Cardiac fibroblast (primary cell): ENCODE measurements at places on chromosomes 7 and 10.

GRCh38 chr7:93231799-93232672 is at the start of gene VPS50:
Gene VPS50, plus strand, starts transcription at chr7:93232366. Its CDS starts 102 bp downstream, at chr7:93232468.
- peak; percentile 97 for DNase-seq

DNA sequence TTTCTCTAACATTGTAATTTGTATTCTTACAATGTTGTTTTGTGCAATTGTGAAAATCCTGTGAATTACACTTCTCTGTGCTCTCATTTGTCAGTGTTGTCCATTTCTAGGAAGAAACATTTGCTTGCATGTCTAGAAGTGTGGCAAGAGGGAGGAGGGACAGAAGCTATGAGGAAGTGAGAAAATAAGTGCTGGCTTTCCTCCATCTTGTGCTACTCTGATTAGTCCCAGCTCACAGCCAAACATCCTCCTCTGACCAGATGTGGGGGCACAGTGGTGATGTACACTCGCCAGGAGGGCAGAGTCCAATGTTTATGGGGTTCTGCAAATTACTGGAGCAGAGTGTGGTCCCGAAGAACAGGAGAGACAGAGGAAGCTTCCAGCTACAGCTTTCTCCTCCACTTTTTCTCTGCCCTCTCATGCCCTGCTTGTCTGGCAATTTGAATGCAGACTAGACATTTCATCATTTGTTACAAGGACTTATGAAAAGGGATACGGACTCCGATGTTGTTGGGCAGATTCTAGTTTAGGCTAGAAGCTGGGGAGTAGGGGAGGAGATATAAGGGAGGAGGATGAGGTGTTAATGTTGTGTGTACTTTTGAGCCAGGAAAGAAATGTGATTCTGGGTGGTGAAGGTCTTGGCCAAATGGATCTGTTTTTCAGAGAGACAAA is 131.0 kb upstream of the C1GALT1 start:
- peak; percentile 3 for DNase-seq

DNA sequence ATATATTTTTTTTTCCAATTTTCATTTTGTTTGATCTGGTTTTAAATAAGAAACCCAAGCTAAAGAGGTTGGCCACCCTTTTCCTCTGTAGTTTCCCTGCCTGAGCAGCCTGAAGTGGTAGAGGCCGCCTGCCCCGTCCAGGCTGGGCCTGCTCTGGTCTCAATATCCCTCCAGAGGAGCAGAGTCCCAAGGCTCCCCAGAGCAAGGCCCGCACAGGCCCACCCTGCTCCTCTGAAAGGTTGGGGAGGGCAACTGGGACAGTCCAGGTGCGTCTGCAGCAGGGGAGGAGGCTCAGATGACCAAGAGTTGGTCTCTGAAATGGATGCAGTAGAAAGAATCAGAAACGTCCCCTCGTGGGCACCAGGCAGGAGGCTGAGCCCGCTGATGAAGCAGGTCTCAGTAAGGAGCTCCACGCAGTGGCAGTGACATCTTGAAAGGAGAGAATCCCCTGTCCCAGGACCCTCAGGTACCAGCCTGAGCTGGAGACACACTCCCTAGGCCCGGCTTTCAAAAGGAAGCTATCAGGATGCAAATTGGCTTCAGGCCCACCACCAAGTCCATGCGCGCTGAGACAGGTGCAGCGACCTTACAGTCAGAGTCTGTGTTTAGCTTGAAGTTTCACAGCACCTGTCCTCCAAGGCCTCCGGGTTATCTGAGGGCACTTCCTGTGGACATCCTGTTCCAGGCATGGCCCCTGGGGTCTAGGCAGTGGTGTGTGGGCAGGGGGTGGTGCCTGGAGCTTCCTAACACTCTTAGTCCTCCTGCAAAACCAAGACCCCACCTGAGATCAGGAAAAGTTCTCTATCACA is 37.7 kb downstream of the EN2 start:
- DNase-seq, result no peak

- DNase-seq, result no peak
Measured at GRCh38 chr10:5566614-5567013, 41.9 kb downstream of the CALML3 start.

DNA sequence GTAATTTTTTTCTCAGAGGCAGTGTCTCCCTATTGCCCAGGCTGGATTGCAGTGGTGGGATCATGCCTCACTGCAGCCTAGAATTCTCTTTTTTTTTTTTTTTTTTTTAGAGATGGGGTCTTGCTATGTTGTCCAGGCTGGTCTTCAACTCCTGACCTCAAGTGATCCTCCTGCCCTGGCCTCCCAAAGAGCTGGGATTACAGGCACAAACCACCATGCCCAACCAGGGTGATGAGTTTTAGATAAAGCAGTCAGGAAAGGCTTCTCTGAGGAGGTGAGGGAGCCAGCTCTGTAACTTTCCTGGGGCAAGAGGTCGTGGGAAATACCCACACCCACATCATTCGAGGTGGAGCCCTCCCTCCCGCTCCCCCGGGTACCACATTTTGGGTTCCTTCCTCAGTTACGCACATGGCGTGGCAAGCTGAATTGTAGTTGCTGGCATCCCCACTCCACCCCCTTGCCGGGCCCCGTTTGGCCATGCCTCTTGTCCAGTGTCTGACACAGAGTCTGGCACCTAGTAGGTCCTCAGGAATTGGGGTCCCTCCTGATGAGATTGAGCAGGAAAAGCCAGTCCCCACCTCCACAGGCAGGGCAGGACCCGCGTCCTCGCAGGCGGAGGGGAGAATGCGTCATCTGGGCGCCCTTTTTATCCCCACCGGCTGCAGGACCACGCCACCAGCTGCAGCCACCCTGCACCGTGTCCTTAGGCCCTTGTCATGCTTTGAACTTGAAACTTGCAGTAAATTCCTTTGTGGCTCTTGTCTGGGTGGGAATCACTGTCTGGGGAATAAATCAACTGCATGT is 43.4 kb downstream of the CLIP2 start:
- no peak for DNase-seq

DNA sequence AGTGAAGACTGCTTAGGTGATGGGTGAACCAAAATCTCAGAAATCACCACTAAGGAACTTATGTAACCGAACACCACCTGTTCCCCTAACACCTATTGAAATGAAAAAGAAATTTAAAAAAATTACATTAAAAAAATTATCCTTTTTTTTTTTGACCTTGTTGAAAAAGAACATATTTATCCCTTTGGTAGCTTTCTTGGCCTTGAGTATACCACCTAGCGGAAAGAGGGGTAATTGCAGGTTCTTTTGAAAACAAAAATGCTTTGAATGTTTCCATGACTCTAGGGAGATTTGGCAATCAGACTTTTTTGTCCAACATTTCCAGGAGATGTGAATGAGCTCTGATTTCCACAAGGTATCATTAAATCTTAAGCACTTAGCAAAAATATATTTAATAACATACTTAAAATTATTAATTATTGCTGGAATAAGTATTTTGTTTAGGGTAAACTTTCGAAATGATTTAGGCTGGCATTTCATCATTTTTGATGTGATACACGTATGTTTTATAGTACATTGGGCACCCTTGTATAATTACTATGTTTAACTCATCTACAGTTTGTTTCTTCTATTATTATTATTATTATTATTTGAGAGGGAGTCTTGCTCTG is 47.0 kb upstream of the ELMO1 start:
- DNase-seq, result peak; percentile 64

DNA sequence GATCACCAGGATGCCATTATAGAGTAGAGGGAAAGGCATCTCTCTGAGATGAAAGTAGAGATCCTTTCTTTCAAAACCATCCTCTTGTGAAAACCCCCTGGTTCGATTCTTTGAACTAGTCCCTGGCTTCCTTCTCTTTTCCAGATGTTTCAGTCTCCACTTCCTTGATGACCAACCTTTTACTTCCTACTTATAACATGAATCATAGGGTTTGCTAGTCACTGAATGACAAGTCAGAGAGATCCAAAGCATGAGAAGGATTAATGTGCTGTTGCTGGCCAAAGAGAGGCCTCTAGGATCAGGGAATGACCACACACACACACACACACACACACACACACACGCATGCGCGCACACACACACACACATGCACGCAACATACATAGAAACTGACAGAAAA is 161.1 kb upstream of the FRMD4A start:
- no peak for DNase-seq

DNA sequence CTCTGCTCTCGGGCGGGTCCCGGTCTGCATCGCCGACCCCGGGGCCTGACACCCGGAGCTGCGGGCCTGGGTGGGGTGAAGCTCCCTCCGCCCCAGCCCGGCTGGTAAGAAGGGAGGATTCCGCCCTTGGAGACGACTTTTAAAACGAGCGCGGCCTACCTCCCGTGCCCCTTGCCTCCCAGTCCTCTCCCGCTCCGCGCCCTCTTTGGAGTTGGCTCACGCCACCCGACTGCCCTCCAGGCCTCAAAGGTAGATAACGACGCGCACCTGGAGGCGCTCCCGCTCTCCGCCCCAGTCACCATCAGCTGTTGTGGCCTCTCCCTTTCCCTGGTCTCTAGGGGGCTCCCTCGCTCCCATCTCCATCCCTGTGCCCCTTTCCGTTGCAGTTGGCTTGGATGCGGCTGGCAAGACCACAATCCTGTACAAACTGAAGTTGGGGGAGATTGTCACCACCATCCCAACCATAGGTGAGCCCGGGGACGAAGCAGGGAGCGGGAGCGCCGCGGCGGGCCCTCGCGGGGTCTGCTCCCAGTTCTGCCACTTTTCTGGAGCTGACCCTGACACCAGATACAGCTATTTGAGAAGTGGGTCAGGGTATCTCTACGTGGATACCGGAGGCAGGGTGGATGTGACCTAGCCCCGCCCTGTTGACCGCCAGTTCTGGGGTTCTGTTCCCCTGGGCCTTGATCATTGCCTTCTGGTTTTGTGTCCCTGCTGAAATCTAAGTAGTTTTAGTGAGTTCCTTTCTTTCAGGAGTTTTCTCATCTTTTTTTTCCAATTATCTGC is 679 bp downstream of the ARF5 start:
- DNase-seq, result peak; percentile 55

DNA sequence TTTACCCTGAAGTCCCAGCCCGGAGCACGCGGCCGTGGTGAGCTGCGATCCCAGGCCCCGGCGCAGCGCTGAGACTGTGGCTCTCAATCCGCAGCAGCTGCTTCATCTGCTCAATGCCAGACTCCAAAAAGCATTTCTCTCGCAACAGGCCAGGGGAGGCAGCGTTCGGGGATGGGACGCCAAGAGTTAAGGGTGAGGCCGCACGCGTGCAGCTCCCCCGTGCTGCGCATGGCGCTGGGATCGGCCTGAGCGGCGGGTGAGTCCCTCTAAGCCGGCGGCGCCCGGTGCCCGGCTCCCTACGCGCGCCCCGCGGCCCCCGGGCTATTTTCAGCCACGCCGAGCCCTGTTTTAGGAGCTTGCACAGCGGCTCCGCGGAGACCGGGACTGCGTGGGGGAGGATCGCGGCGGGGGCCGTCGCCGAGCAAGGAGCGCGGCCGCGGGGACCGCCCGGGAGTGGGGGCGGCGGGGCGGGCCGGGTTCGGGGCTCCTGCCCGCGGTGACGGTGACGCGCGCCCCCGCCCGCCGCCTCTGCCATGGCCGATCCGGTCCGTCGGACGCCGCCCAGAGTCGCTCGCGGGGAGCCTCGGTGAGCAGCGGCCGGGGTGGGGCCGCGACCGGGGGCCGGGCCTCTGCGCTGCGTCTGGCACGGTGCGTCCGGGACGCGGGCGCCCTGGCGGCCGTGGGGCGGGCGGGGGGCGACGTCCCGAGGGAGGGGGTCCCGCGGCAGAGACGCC is 29.4 kb upstream of the JAKMIP3 start:
- peak; percentile 21 for DNase-seq

GRCh38 chr10:44397476-44398225 is 12.8 kb upstream of the CXCL12 start:
- DNase-seq, result no peak

DNA sequence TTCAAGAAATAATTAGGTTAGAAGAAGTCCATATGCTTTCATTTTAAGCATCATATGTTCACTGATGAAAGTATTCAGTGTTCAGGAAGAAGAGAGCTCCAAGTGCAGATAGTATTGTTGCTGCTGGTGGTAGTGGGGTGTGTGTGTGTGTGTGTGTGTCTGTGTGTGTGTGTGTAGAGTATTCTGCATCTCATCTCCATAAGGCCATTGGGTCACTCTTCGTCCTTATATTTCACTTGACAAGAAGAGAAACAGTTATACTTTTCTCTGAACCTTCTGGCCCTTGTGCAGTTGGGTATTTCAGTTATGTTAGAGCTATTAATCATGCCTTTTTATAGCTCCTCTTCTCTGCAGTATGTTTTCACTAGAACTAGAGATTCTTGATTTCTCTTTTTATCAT is 26.2 kb downstream of the ADAM22 start:
- no peak for DNase-seq

DNA sequence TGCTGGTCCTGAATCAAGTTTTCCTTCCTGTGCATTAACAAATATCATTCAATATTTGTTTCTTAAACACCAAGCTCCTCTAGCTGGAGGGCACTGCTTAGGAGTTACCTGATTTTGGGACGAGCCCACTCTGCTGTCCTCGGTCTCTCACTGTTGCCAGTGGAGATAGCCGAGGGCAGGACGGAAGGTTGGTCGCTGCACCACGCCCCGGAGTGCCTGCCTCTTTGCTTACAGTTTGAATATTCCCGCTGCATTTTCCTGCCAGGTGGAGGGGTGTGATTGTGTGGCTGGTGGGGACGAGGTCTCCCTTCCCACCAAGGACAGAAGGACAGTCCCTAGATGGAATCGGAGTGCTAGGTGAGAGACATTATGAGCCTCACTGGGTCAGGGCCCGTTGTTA is 201.5 kb downstream of the DNAJB6 start:
- no peak for DNase-seq

DNA sequence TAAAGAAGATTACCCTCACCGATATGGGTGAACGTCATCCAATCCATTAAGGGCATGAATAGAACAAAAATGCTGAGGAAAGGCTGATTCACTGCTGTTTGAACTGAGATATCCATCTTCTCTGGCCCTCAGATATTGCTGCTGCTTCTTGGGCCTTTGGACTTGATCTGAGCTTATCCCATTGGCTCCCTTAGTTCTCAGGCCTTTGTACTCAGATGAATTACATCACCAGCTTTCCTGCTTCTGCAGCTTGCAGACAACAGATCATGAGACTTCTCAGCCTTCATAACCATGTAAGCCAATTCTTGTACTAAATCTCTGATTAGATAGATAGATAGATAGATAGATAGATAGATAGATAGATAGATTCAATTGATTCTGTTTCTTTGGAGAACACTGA is 40.2 kb downstream of the CYCS start:
- DNase-seq, result no peak

DNA sequence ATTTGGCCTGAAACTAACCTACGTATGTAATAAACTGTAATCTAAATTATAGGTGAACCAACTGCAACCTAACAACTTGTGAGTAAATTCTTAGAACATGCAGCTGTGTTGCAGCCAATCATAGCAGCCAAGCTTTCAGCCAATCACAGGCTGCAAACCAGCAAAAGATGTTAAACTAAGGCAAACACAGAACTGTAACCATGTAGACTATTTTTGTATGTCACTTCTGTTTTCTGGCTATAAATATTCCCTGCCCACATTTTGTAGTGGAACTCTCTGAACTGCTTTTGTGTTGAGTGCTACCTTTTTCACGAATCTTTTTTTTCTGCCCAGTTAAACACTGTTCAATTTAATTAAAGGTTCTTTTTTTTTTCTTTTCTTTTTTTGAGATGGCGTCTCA is 28.2 kb upstream of the ZPBP start:
- no peak for DNase-seq

GRCh38 chr7:132755538-132756483 is 179.5 kb upstream of the PLXNA4 start:
- DNase-seq, result no peak
